ENCODE measurements at places on chromosomes 12 and 14.

DNA sequence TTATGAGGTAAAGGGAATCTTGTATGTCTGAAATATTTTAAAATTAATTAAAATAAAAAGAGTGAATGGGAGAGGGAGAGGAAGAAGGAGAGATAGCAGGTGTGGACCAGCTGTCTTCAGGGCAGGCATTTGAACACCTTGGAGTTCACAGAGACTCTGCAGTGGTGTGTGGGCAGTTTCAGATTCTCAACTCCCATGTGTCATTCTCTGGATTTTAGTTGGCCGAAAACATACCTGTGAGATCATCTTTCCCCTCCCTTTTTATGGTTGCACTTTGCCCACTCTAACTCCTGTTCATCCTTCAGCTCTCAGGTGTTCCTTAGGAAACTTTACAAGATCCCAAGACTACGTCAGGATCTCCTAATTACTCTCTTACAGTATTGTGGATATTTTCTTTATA is 108.1 kb downstream of the ERC1 start:
- no peak for DNase-seq

- peak; percentile 41 for DNase-seq
Measured at GRCh38 chr14:100072783-100073346, 7.6 kb downstream of the EVL start.

- DNase-seq, result peak; percentile 67
Measured at GRCh38 chr14:105537580-105538474, 11.4 kb downstream of the TMEM121 start.

DNA sequence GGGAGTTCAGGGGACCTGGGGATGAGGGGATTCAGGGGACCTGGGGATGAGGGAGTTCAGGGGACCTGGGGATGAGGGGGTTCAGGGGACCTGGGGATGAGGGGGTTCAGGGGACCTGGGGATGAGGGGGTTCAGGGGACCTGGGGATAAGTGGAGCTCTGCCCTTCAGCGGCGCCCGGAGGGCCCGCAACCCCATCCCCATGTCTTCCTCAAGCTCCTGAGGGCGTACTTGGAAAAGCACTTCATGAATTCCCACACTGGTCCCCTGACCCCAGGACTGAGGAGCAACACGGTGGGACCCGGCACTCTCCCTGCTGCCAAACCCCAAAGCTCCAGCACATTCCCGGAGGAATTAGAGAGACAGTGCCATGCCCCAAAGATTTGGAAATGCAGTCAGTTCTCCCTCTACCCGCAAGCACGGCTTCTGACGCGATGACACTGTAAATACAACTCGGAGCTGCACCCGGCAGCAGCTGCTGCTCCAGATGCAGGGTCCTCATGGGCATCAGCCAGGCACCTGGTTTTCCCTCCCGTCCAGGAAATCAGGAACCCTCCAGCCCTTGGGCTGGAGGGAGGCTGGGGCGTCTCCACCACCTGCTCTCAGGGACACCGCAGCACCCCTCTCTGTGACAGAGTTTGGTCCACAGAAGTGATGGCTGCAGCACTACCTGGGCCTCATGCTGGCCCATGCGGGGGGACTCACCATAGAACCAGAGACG is 32.8 kb upstream of the C14orf180 start:
- DNase-seq, result no peak

- peak; percentile 74 for DNase-seq
Measured at GRCh38 chr14:30355431-30355913, 203.5 kb upstream of the G2E3 start.

GRCh38 chr12:46432325-46432724 is 59.8 kb upstream of the SLC38A2 start:
- no peak for DNase-seq

Data from islet precursor cell (in vitro differentiated cells).